ENCODE measurements at places on chromosomes 6 and 20.

DNA sequence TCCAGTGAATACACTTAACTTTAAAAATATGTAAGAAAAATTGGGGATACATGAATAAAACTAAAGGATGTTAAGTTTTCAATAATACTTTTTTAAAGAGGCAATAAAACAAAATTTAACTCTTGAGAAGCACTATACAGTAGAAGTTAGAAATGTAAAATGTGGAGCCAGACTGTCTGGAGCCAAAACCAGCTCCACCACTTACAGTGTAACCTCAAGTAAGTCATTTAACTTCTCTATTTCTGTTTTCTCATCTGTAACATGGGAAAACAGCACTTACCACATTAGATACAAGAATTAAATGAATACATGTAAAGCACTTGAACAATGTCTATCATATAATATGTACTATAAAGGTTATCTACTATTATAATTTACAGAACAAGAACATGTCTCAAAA, 6.7 kb downstream of the ATG5 start:
- no peak for DNase-seq

DNA sequence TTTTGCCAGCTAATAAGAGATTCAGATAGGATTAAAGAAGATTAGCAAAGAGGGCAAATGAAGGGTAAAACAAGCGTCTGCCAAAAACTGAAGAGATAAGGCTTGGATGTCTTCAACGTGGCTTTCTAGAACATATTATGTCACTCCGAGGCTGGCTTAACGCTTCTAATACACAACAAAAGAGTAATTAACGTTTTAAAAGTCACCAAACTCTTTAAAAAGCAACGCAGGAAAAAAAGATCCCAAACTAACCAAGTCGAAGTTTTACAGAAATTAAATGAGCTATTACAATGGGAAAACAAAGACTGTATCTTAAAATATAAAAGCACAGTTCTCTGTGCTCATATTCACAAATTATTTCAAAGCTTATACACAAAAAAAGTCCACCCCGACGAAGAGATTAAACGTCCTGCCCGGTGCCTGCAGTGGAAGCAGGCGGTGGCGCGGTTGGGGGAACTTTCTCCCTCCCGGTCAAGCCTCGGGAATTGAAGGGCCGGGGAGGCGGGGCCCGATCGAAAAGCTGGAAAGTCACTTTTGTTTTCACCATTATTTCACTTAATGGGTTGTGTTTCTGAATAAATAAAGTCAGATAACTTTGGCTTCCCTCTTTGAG, 1.2 kb downstream of the MAK start:
- no peak for DNase-seq

DNA sequence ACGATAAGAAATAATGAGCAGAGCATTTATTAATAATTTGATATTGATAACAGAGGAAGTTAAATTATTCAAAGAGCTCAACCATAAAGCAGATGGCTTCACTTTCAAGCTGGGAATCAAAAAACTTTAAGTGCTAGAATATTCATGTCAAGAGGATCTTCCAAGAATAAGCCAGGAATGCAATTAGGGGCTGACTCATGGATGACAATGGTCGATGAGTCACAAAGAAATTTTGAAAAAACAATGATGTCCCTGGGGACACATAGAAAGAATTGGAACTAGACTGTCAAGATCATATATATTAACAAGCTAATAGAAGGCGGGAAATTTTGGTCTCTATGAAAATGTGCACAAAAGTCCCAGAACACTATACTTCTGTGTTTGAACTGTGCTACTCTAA, 304.1 kb downstream of the LAMA2 start:
- DNase-seq, result peak; percentile 40

DNA sequence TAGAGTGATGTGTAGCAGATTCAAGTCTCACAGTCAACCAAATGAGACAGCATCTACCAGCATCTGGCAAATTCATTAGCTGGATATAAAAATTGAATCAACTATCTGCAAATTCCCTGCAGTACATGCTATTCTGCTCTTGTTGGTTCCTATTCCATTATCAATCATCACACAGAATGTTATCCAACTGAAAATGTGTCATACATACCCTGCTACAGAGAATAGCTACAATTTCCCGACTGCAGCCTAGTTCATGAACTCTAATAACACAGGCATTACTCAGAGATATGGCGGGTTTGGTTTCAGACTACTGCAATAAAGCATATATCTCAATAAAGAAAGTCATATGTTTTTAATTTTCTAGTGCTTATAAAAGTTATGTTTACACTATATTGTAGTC, 78.4 kb downstream of the AHI1 start:
- DNase-seq, result no peak

GRCh38 chr6:117592983-117593759, 9.1 kb downstream of the GOPC start:
- DNase-seq, result no peak

GRCh38 chr6:80872951-80873308, 766.5 kb downstream of the BCKDHB start:
- DNase-seq, result no peak
